ENCODE measurements at places on chromosomes 7 and 10.

DNA sequence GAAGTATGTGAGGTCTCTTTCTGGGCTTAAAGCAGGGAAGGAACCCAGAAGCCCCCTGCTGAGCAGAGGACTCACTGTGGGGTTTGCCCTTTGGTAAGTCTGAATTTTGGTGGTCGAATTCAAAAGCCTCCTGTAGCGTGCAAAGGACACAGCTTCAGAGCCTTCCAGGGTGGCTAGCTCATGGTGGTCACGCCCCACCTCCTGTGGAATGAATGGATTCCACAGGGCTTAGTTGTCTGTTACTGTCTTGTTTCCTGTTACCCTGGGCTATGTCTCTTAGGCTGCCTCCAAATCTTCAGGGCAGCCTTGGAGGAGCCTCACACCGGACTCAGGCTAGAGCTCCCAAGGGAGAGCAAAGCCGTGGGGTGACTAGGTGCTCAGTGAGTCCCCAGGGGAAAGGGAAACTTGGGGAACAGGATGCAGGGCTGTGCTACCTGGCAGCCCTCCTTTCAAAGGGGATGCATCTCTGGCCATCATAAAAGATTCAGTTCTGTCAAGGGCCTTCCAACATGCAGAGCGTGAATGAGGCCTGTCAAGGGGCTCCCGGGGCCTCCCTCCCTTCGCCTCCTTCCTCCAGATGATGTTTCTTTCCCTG lies 211.7 kb downstream of the CCSER2 start:
- DNase-seq = peak; percentile 96

- no peak for DNase-seq
These were observed 122.7 kb upstream of the PDSS1 start for GRCh38 chr10:26574783-26575182.

GRCh38 chr7:29946428-29947186 lies 43.0 kb downstream of the SCRN1 start:
- peak; percentile 36 for DNase-seq

GRCh38 chr10:124369986-124370385 lies 48.7 kb downstream of the OAT start:
- DNase-seq = no peak

GRCh38 chr7:50866343-50867033 lies 83.8 kb upstream of the GRB10 start:
- DNase-seq = no peak

- peak; percentile 90 for DNase-seq
These were observed 2.0 kb upstream of the TNRC18 start for GRCh38 chr7:5425507-5426225.

DNA sequence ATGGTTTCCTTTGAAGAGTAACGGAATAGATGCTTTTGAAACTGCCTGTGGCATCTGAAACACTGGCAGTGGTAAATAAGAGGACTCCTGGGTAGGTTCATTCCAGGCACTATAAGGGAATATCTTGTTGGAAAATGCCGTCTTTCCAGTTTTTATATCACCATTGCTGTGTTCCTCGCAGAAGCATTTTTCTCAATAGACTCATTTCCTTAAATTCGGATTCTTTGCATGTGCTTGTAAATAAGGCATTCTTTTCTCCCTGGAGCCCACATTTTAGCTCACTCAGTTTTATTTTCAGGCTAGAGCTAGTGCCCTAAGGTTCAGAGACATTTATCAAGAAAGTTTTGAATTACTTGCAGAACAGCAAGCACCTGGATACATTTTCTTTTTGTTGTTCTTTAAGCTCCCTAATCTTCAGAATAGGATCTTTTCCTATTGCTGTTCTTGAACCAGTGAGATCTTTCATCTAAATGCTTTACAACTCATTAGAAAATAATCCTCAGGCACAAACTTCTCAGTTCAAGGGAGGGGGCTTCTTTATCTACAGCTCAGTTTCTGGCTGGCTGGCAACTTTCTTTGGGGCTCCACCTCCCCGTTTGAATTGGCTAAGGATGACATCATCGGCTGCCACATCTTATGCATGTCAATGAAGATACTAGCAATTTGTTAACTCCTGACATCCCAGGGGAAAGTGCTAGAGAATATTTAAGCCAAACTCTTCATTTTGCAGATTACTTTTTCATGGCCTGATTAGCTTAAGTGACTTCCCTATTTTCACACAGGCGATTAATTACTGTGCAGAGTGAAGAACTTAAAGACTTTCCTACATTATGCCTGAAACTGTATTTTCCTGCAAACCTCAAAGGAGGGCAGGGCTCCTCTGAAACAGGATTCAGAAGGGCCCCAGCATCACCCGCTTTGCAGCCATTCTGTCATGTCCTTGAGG lies 133.7 kb upstream of the RSU1 start:
- DNase-seq = peak; percentile 81

DNA sequence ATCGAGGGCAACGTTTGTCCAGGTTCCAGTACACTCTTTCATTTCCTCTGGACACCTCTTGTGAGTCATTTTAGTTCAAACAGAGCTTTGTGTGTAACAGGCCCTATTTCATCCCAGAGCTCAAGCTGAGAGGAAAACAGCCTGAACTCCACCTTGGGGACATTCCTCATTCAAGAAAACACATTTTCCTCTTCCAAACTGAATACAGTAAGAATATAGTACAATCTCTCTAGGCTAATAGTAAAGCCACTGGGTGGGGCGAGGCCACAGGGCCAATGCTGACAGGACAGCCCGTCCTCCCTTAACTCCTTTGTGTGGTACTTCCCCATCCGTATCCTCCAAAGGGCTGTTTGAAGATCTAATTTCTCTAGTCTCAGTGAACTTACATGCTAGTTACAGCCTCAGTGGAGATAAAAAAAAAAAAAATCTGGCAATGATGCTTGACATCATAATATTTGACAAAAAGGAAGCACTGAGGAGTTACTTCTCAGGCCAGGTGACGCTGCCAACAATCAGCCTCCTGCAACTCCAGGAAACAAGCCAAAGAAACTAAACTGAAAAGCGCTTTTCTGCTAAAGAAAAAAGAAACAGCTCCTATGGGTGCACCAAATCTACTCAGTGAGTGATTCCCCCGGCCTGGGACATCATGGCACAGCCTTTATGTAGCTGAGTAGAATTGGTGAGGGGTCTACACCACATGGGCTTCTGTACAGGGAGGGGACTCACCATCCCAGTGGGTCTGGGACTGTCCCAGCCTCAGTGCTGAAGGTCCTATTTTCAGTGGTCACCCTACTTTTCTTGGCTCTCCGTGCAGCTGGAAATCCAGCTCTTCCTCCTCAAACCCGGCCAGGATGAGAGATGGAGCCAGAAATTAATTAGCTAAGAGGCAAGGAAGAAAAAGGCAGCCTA lies 238.2 kb upstream of the NEBL start:
- DNase-seq = peak; percentile 60

DNA sequence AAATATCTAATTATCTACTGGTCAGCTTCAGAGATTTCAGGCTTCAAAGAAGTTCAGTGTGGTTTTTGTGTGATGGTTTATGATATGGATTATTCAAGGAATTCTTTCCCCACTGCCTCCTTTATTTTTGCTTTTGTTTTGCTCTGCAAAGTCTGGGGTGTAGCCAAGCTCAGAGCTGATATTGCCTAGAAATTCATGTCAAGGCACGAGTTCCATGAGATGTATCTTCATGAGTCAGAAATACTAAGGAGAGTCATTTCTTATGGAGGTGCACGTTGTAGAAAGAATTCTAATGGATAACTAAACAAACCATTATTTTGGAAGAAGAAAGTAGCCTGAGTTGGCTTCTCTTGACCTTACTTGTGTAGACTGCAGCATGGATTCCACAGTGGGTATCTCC lies 37.4 kb downstream of the VIM start:
- DNase-seq = peak; percentile 10

GRCh38 chr10:78577712-78578111 lies 491.1 kb upstream of the ZMIZ1 start:
- DNase-seq = no peak

DNA sequence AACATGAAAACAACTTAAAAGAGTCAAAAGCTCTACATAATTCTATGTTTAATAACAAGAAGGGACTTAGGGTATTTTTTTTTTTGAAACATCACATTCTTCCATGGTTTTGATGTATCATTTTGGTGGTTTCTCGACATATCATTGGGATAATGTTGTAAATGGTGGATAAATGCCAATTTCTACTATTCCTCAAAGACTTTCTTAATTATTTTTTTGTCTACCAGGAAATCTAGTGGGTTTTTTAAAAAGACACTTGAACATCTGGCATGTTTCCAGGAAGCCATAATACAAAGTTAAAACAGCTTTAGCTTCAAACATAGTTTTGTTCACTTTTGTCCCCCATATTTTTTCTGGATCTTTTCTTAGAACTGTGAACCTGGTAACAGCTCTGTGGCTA lies 200.4 kb downstream of the DKK1 start:
- peak; percentile 52 for DNase-seq

- peak; percentile 49 for DNase-seq
These were observed 36.5 kb downstream of the DDIT4 start for GRCh38 chr10:72310241-72310633.

- DNase-seq = peak; percentile 82
These were observed 45.4 kb upstream of the NAMPT start for GRCh38 chr7:106329971-106330733.

DNA sequence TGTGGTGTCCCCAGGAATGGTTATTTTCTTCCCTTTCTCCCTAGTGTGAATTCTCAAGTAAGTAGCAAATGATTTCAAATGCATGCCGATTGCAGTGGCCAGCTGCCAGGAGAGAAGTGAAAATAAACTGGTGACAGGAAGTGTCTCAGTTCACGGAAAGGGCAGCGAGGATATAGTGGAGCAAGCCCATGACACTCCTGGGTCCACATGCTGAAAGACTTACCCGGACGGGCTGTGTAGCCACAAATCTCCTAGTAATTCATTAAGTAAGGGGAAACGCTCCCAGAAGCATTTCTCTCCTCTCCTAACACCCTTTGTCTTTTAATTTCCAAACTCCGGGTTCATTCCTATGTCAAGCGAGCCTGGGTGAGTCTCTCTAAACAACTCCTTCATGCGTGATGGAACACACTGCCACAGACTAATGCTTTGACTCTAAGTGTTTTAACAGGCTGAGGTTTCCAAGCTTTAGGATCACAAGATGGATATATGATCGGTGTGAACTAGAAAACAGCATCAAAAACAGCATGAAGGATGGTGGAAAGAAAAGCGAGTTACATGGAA lies 125.6 kb downstream of the CYP26A1 start:
- DNase-seq = peak; percentile 63

- DNase-seq = no peak
These were observed 20.8 kb downstream of the SH3PXD2A start for GRCh38 chr10:103834436-103835095.

GRCh38 chr7:101729241-101729883 lies 88.1 kb upstream of the CUX1 start:
- DNase-seq = peak; percentile 82

DNA sequence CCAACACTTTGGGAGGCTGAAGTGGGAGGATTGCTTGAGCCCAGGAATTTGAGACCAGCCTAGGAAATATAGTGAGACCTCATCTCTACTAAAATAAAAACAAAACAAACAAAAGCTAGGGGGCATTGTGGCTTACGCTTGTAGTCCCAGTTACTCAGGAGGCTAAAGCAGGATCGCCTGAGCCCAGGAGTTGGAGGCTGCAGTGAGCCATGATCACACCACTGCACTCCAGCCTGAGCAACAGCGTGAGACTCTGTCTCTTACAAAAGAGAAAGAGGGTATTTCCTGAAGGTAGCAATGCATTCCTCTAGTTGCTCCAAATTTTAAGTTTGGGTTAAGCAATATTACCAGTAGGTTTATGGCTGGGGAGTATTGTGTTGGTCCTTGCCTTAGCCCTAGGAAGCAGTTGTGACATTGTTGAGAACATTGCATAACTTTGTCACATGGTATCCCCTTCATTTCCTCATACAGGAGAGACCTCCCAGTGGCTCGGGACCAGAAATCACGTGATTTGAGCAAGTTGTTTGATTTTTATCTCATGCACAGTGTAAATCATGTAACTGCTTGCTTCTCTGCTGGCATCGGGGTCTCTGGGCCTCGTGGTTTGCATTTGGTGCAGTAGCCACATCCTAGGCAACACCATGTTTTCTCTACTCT lies 23.3 kb upstream of the SMARCD3 start:
- no peak for DNase-seq

- no peak for DNase-seq
These were observed 31.9 kb downstream of the FKBP6 start for GRCh38 chr7:73359746-73360375.

DNA sequence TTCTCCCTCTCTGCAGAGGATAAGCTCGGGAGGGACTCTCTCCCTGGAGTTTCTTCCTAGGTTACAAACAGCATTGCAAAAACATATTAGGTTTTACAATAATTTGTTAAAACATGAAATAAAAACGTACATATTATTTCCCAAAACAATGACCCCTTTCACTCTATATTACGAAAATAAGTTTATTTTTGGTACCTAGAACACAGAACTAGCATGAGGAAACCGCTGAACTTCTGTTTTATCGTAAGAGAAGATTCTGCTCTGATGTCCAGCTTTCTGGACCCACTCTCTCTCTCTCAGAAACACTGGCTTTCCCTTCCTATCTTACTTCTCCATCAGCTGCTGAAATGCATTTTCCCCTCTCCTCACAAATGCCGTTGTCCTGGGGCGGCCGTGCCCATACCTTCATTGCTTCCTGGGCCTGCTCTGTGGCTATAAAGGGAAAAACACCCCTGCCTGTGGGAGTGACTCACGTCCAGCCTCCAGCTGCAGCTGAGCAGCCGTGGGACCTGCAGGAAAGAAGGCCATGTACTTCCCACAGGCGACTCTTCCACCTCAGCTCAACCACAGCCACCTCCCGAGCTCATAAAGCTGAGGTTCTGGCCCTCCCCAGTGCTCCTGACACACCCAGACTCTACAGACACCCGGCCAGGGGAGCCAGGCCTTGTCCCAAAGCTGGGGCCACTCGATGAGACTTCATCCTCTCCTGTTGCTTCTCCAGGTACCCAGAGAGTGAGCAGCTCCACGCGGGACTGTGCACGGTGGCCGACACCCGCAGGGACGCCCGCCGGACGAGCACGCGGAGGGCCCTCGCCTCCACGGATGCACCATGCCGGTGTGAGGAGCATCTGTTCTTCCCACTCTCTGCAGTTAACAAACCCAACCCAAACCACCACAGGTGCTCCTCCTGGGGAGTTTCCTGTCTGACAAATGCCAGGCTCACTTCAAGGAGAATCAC lies 3.1 kb downstream of the GPER1 start:
- DNase-seq = no peak

GRCh38 chr7:37357637-37357996 lies 91.0 kb downstream of the ELMO1 start:
- no peak for DNase-seq

GRCh38 chr10:58667658-58668310 lies 155.1 kb downstream of the BICC1 start:
- DNase-seq = no peak

- no peak for DNase-seq
These were observed 23.1 kb downstream of the HTRA1 start for GRCh38 chr10:122484276-122485060.

GRCh38 chr10:29857843-29858701 lies 201.3 kb downstream of the JCAD start:
- peak; percentile 55 for DNase-seq

Measured in fibroblast of upper back skin (primary cell).